Neural crest cell (in vitro differentiated cells): ENCODE measurements at places on chromosomes 6 and 20. TPM values are rescaled to one million over a fixed set of nuclear protein-coding genes. Genes with fewer than 3 reads are reported as not detected.

NRSN2 gene
- 42.0 and 44.4 TPM in 2 replicates for total RNA-seq

C6orf132 gene
- total RNA-seq = 0.14 and 0.26 TPM in 2 replicates

DNA sequence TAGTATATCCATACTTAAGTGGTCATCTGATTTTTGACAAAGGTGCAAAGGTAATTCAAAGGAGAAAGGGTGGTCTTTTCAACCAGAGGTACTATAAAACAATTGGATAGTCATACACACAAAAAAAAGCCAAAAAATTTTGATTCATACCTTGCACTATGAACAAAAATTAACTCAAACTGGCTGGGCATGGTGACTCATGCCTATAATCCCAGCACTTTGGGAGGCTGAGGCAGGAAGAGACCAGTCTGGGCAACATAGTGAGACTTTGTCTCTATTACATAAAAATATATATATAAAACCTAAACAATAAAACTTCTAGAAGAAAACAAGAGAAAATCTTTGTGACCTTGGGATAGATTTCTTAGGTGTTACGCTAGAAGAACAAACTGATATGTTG is 43.8 kb upstream of the ADIG start:
- DNase-seq = no peak

HLA-DMB gene
- 0.59 and 0.63 TPM in 2 replicates for total RNA-seq

- no peak for DNase-seq
These were observed 9.9 kb downstream of the PSMA7 start for GRCh38 chr20:62133051-62133845.

TRIM40 gene
- not detected in 2 replicates for total RNA-seq

GABRR1 gene
- 0.12 TPM in 1 of 2 replicates, not detected in the other for total RNA-seq

DNA sequence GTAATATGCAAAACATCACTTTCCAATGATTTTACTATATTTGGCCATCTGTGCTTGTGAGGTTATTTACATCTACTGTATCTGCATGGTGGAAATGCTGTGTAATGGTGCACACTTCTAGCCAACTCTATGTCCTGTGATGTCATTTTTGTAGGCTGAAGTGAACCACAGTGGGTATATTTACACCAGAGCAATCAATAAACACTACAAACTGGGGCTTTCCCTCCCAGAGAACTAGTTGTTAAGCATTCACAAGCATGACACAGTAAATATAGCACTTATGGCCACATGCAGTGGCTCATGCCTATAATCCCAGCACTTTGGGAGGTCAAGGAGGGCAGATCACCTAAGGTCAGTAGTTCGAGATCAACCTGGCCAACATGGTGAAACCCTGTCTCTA is 4.9 kb downstream of the SLC22A2 start:
- no peak for DNase-seq

- no peak for DNase-seq
These were observed 6.8 kb upstream of the PIGU start for GRCh38 chr20:34683667-34684066.

- DNase-seq = no peak
These were observed 152.3 kb upstream of the BEND6 start for GRCh38 chr6:56802584-56802983.

GRCh38 chr20:30487947-30488926 is 769.2 kb upstream of the DEFB115 start:
- no peak for DNase-seq

GRCh38 chr6:74283532-74283931 is 587.5 kb downstream of the CD109 start:
- DNase-seq = no peak

GRCh38 chr6:55046869-55047422 is 127.4 kb upstream of the HCRTR2 start:
- no peak for DNase-seq

GRCh38 chr6:131443514-131443913 is 129.5 kb upstream of the ARG1 start:
- DNase-seq = no peak

DNA sequence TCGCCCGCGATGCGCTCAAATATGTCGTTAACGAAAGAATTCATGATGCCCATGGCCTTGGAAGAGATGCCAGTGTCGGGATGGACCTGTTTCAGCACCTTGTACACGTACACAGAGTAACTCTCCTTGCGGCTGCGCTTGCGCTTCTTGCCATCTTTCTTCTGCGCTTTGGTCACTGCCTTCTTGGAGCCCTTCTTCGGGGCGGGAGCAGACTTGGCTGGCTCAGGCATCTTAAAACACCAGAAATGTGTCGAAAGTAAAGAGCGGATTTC is 36.4 kb downstream of the HFE start:
- peak; percentile 65 for DNase-seq

DNA sequence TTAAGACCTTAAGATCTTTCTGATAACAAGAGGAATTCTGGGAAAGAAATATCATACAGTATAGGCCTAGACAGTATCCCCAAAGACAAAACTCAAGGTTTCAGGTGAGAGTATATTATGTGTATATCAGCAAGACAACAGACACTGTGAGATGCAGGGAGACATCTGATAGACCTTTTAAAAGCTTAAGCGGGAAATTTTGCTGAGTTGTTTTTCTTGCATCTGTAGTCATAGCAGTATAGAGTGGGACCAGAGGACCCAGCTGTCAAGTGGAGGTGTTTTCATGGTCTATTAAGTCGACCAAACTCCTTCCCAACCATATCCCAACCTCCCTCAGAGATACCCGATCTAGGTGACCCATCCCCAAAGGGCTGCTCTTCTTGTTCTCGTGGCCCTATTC is 98.1 kb upstream of the THEMIS start:
- no peak for DNase-seq

DNA sequence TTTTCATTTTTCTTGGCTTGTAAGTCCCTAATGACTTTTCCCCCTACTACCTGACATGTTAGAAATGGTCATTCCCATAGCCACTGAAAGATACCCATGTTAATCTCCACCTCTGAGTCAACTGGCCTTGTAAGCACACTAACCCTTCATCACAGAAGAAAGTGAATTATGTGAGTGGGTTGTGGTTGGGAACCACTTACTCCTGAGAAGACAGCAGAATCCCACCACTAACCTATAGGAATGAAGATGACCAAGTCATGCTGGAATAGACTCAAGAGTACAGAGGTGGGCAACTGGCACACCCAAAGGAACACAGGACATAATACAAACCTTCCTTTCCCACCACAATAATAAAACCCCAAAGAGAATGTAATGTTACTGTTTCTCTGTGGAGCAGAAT is 30.1 kb downstream of the RAMACL start:
- DNase-seq = no peak

- DNase-seq = no peak
These were observed 25.9 kb upstream of the PPP1R3G start for GRCh38 chr6:5059036-5059896.

- DNase-seq = no peak
These were observed 6.9 kb downstream of the ZKSCAN3 start for GRCh38 chr6:28356666-28357020.
